Activated CD8-positive, alpha-beta memory T cell treated with anti-CD3 and anti-CD28 coated beads for 48 hours (primary cell): ENCODE measurements at places on chromosomes 3 and 15.

GRCh38 chr3:187207624-187208023, 10.3 kb downstream of the RTP1 start:
- no peak for DNase-seq

- DNase-seq: no peak
These were observed 166.2 kb upstream of the VEPH1 start for GRCh38 chr3:157669416-157669815.

GRCh38 chr3:176505878-176506621, 691.2 kb downstream of the TBL1XR1 start:
- DNase-seq: no peak

DNA sequence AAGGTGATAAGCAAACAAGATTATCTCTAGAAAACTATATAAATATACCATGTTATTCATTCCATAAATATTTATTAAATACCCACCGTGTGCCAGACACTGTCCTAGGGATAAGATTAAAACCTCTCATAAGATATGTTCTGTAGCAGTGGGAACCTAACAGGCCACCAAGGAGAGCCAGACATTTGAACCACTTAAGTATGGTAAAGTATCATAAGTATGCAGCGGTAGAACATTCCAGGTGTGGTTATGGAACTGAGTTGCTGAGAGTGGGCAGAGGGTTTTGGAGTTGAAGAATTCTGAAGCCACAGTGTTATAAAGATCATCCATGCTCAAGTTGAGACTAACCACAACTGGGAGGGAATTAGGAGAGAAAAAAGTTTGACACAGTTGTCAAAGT, 14.7 kb downstream of the FILIP1L start:
- no peak for DNase-seq

GRCh38 chr3:177537612-177538011, 340.3 kb upstream of the TBL1XR1 start:
- no peak for DNase-seq

GRCh38 chr3:46416811-46417510, 9.9 kb downstream of the CCRL2 start:
- DNase-seq: no peak

DNA sequence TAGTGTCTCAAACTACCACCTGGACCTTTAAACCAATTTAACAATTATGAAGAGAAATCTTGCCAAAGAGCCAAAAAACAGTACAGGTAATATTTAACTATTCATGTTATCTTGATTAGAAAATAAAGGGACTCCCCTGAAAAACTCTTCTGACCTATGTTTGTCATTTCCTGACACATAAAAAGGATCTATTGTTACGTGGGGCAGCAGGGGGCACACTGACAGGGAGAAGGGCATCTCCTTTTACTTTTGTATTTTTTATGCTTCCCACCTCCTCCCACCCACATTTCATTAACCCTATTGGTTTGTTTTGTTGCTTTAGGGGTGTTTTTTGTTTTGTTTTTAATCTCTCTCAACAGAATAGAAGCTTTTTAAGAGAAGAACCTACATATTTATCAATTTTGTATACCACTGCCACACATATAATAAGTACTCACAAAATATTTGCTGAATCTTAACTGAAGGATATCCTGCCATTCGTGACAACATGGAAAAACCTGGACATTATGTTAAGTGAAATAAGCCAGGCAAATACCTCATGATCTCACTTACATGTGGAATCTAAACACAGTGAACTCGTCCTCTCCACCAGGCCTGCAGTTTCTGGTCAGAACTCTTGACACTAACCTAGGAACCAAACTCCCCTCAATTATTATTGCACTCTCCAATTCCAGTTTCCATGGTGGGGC, 17.7 kb downstream of the STAG1 start:
- DNase-seq: no peak

DNA sequence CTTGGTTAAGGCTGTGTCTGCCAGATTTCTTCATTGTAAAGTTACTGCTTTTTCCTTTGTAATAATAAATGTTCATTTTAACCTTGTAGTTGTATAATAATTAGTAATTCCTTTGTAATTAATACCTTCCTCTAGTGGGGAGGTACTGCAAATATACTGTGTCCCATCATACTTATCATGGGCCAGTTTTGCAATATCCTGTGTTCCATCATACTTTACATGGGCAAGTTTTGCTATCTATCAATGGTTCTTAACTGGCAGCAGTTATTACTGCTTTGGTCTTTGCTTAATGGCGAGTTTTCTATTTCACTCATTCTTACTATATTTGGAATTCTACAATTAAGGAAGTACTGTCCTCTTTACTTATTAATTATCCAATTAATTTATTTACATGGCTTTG, 10.6 kb downstream of the ATP2C1 start:
- no peak for DNase-seq

- no peak for DNase-seq
These were observed 266.6 kb upstream of the CTDSPL start for GRCh38 chr3:37594873-37595783.

- DNase-seq: no peak
These were observed 29.7 kb downstream of the SAXO2 start for GRCh38 chr15:82292271-82292670.

GRCh38 chr15:101105059-101105891, 146.6 kb downstream of the CHSY1 start:
- DNase-seq: no peak

GRCh38 chr3:32569540-32570420, 878 bp downstream of the DYNC1LI1 start:
- no peak for DNase-seq

DNA sequence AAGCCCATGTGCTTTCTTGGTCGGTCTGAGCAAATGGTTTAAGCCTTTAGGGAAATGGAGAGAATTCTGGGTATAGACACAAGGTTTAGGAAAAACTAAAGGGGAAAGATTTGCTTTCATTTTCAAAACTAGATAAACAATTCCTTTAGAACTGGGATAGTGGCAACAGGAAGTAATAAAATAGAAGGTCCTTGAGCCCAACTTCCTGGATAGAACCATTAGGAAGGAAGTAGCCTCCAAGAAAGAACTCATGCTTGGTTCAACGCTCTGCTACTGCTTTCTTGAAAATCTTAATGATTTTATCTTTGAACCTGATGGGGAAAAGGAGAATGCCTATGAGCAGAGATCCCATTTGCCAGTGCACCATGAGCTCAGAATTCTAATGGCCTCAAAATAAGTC, 147.0 kb upstream of the THRB start:
- no peak for DNase-seq

DNA sequence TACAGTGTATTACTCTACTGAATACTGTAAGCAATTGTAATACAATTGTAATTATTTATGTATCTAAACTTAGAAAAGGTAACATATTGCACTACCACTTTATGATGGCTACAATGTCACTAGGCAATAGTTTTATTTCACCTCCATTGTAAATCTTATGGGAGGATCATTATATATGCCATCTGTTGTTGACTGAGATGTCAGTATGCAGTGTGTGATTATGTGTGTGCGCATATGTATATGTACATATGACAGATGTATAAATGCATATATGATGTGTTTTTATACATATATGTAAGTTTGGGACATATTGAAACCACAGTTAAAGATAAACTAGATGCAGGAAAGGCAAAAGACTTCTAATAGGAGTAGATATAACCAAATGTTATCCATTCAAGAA, 8.5 kb downstream of the IGSF10 start:
- DNase-seq: no peak

GRCh38 chr3:20646425-20646824, 460.4 kb upstream of the SGO1 start:
- DNase-seq: no peak

GRCh38 chr3:24258727-24259600, 235.7 kb downstream of the THRB start:
- DNase-seq: no peak

- DNase-seq: no peak
These were observed 1.5 kb downstream of the NLGN1 start for GRCh38 chr3:173399044-173399443.

DNA sequence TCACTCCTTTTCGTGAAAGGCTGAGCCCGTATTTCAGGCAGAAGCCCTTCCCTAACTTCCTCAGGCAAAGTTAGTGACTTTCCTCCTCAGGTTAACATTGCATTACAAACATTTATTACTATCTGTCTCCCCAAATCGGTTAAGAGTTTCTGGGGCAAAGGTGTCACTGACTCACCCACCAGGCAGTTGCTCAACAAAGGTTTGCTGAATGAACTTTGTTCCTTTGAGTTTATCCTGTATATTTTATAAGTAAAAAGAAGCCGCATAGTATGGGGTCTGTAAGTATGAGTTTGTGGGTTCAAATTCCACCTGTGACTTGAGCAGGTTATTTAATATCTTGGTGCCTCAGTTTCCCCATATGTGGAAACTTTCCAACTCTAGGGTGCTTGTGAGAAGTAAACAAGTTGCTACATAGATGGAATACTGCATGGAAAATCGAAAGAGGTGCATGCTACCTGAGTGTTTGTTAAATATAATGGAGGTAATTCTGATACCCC, 177.7 kb downstream of the THRB start:
- DNase-seq: no peak

GRCh38 chr15:80441041-80441440, 36.9 kb downstream of the ARNT2 start:
- no peak for DNase-seq

DNA sequence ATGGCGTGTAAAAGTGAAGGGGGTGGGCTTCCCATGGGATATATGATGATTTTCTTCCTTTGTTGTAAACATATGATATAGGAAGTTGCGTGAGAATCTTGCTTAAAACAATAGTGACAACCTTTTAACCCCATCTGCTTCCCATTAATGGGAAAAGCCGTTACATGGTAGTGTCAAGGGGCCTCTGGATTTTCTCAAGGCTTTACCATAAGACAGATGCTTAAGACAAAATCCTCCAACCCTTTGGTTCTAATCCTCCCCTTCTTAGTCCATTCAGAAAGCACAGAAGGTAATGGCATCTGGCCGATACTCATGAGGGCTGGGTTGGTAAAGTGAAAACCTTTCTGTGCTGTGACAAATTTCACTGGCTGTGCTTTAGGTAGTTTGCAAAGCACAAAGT, 25.0 kb downstream of the DPH3 start:
- DNase-seq: no peak

DNA sequence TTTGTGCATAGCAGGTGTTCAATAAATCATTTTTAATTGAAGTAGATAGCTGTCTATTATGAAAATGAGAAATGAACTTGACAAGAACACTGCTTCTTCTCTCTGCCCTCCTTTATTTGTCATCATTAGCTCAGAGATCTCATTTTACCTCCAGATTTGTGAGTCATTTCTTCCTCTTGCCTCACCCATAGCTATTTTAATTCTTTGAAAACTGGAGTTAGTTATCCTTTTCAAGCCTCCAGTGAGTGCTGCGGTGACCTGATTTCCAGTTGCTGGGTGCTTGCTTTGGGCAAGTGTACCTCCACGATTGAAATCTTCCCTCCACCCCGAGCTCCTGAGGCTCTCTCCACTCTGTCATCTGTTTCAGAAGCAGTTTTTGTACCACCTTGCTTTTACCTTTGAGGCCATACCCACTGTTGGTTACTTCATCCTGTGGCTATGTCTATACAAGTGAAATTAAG, 114.6 kb downstream of the NFKBIZ start:
- DNase-seq: no peak

DNA sequence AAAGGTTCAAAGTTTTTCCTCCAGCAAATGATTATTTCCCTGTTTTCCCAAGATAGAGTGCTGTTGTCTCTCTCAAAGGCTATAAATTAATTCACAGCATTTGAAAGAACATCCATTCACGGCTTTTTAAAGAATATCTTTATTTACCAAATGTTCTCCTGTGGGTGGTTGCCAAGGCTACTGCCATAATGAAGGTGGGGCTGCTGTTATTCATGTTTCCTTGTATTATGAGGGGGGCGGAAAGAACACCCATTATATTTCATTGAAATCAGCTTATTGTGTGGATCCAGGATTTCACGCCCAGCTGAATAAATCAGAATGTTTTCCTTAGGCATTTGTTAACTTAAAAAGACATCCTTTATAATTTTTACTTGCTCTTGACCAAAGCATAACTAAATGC, 10.1 kb downstream of the SRP14 start:
- DNase-seq: no peak

DNA sequence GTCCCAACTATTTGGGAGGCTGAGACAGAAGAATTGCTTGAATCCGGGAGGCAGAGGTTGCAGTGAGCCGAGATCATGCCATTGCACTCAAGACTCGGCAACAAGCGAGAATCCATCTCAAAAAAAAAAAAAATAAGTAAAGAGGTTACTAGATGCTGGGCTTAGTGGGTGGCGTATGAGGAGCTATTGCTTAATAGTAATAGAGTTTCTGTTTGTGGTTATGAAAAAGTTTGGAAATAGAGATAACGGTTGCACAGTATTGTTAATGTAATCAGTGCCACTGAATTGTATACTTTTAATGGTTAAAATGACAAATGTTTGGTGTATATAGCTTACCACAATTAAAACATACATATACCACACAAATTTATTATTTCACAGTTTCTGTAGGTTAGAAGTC, 14.7 kb upstream of the HHATL start:
- no peak for DNase-seq

DNA sequence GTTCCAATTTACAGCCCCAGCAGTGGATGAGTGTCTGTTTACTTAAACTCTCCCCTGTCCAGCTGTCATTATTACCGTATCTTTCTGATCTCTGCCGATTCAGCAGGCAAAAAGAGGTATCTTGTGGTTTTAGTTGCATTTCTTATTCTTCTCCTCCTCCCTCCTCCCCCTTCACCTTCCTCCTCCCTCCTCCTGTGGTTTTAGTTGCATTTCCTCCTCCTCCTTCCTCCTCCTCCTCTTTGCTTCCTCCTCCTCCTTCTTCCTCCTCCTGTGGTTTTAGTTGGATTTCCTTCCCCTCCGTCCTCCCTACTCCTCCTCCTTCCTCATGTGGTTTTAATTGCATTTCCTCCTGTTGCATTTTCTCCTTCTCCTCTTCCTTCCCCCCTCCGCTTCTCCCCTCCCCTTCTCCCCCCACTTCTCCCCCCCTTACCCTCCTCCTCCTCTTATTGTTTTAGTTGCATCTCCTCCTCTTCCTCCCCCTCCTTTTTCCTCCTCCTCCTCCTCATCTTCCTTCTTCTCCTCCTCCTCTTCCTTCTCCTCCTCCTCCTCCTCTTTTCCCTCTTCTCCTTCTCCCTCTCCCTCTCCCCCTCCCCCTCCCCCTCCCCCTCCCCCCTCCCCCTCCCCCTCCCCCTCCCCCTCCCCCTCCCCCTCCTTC, 25.3 kb upstream of the VPS33B start:
- DNase-seq: no peak

DNA sequence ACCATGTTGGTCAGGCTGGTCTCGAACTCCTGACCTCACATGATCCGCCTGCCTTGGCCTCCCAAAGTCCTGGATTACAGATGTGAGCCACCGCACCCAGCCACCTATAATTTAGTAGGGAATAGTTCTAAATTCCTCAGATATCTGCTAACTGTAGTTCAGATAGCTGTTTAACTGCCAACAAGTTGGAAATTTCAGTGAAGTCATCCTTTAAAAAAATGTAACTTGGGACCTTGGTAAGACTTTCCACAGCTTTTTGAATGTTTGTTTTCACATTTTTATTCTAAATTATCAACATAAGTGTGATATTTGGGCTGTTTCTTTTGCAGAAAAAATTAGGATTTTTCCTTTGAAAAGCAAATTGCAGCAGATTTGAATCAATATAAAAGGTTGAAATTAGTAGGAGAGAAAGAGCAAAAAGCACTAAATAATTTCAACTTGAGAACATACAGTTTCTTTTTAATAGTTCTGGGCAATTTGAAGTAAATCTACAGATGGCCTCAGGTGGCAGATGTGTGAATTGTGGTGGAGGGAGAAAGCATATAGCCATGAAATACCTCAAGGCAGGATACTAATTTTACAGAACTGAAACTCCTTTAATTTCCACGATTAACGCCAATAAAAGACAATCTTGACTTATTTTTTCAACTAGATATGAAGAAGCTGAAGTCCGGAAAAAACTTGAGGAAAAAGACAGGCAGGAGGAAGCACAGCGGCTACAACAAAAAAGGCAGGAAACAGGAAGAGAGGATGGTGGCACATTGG, 34.3 kb downstream of the USP8 start:
- no peak for DNase-seq
